Activated T-cell treated with anti-CD3 and anti-CD28 coated beads for 1 hour (primary cell): ENCODE measurements at places on chromosomes 5 and 9.

- no peak for DNase-seq
These were observed 47.6 kb upstream of the MEGF10 start for GRCh38 chr5:127243011-127243410.

GRCh38 chr5:87686975-87687374 is 274.2 kb upstream of the CCNH start:
- DNase-seq, result no peak

GRCh38 chr5:127871503-127872153 is 168.4 kb downstream of the CCDC192 start:
- no peak for DNase-seq

- DNase-seq, result no peak
These were observed 187.6 kb downstream of the PCSK1 start for GRCh38 chr5:96245140-96246091.

- DNase-seq, result no peak
These were observed 36.4 kb upstream of the CCDC152 start for GRCh38 chr5:42720251-42720650.
